ENCODE measurements at places on chromosomes 6 and 20. TPM values are rescaled to one million over a fixed set of nuclear protein-coding genes. Genes with fewer than 3 reads are reported as not detected.

The CRISP2 gene
- total RNA-seq: not detected

The TREM1 gene
- total RNA-seq: not detected

The PPP1R16B gene
- 72.9 TPM for total RNA-seq

- peaks cover 3% of the 10 kb centered on the region for H3K27me3 ChIP-seq
- H3K27ac ChIP-seq: no peak overlapping the region
- H3K4me1 ChIP-seq: no peaks in the 10 kb centered on the region
- DNase-seq: no peak
These were observed 36.8 kb upstream of the CDKAL1 start for GRCh38 chr6:20497216-20498040.

GRCh38 chr20:56422824-56423189 lies 10.7 kb downstream of the CASS4 start:
- H3K36me3 ChIP-seq: peaks cover 42% of the 10 kb centered on the region
- no peaks in the 10 kb centered on the region for H3K27me3 ChIP-seq
- no peak for DNase-seq
- H3K4me1 ChIP-seq: peaks cover 55% of the 10 kb centered on the region

Data from activated naive CD8-positive, alpha-beta T cell treated with anti-CD3 and anti-CD28 coated beads, Interleukin-2, amount 10 ng/mL, durations not matched to agents 7 days and 5 days (primary cell).